BE2C (cell line): ENCODE measurements at places on chromosomes 1 and 21.

DNA sequence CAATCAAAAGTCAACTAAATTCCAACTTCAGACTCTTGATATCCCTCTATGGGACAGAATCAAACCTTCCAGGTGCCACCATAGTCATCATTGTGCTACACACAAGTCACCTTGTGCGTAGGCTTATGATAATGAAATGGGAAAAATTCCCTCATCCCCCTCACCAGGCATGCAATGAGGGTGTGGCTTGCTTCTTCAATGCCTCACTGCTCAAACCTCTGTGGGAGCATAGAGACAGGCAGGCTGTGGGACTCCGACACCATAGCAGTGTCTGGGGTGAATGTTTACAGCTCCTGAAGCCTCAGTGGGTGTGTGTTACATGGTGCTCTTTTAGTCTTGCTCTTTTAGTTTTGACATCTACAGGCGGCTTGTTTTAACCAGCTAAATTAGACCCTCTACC, 42.4 kb downstream of the ZNF697 start:
- DNase-seq = no peak

DNA sequence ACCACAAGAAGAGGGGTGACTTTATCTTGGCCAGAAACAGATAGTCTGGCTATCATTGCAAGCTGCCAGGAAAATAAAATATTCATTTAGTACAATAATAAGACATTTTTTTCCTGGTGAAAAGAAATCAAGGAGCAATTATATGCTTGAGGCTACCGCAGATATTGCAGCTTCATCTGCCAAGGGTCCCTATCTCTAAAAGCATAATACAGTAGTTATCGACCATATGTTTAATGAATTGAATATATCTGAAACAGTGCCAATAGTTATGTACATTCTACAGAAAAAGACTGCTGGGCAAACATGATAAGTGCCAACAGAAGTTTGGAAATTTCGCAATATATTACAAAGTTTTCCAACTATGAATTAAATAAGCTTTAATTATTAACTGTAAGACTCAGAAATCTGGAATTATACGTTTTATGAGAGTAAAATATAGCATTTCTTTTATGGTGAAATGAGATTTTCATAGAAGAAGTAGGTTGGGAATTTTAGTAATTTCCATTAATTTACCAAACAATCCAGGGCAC, 561.1 kb upstream of the ZP4 start:
- no peak for DNase-seq

- DNase-seq = no peak
These were observed 19.0 kb downstream of the TEX35 start for GRCh38 chr1:178531887-178532286.

DNA sequence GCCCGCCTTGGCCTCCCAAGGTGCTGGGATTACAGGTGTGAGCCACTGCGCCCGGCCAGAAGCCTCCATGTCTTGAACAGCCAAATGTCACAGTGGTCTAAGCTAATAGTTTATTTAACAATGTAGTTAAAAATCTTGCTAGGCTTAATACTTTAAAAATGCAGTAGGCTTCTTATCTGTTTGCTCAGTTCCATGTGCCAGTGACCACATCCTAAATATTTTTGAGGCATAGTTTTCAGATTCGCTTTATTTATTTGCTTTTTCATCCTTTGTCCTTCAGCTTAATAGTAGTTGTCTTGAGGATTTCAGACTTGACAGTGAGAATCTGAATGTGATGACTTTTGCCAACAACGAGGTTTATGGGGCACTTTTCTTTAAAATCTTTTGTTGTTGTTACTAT, 59.9 kb upstream of the PRRX1 start:
- no peak for DNase-seq

GRCh38 chr1:9671377-9672140, 20.0 kb downstream of the PIK3CD start:
- DNase-seq = no peak

DNA sequence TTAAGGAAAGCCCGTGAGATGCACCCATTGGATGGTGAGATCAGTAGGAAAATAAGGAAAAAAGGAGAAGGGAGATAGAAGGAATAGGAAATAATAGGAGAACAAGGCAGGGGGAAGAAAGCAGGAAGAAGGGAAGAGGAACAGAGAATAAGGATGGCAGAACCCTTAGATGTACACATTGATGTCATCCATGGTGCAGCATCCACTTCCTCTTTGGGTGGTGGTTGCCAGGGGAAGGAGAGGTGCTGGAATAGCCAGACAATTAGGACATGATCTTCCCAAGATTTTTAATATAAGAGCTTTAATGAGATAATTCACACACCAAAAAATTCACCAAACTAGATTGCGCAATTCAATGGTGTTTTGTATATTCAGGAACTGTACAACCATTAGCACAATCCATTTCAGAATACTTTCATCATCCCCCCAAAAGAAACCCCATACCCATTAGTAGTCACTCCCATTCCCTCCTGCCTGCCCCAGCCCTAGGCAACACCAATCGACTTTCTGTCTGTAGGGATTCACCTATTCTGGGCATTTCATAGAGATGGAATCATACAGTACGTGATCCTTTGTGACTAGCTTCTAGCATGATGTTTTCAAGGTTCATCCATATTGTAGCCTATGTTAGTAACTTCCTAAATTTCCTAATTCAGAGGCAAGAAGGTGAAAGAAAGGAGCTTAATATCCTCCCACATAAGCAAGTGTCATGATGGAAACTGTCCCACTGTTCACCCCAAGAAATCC, 121.4 kb downstream of the PLXNA2 start:
- no peak for DNase-seq

GRCh38 chr1:236073307-236073897, 8.5 kb upstream of the NID1 start:
- no peak for DNase-seq

- peak; percentile 60 for DNase-seq
These were observed 36.0 kb downstream of the OVAAL start for GRCh38 chr1:180594723-180595122.
